Fibroblast of the aortic adventitia (primary cell): ENCODE measurements at places on chromosomes 5 and 9. TPM values are rescaled to one million over a fixed set of nuclear protein-coding genes. Genes with fewer than 3 reads are reported as not detected.

- no peak for DNase-seq
These were observed 157.3 kb downstream of the CYLC2 start for GRCh38 chr9:103152473-103152872.

GRCh38 chr5:17326600-17327037 lies 109.2 kb downstream of the BASP1 start:
- DNase-seq, result no peak

DNA sequence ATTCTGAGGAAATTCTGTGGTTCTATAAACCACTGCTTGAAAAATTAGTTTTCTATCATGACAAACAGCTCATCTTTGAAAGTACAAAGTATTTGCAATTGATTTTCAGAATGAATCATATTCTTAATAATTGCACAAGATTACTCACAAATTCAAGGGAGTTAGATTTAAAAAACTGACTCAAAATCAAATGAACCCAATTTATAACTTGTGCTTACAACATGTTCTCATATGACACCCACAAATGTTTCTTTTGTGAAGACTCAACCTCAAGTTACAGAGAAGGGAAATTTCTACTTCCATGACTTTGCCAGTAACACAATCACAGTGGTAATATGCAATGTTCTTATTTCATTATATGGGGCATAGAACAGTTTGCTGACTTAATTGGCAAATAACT lies 272.0 kb upstream of the ACTBL2 start:
- DNase-seq, result no peak

GRCh38 chr5:531749-532315 lies 7.6 kb upstream of the SLC9A3 start:
- DNase-seq, result no peak

- DNase-seq, result no peak
These were observed 5.9 kb downstream of the FAM78A start for GRCh38 chr9:131270171-131271015.

Gene C9
- total RNA-seq, result not detected in 2 replicates

GRCh38 chr5:104702212-104702611 lies 1139.6 kb upstream of the NUDT12 start:
- no peak for DNase-seq

DNA sequence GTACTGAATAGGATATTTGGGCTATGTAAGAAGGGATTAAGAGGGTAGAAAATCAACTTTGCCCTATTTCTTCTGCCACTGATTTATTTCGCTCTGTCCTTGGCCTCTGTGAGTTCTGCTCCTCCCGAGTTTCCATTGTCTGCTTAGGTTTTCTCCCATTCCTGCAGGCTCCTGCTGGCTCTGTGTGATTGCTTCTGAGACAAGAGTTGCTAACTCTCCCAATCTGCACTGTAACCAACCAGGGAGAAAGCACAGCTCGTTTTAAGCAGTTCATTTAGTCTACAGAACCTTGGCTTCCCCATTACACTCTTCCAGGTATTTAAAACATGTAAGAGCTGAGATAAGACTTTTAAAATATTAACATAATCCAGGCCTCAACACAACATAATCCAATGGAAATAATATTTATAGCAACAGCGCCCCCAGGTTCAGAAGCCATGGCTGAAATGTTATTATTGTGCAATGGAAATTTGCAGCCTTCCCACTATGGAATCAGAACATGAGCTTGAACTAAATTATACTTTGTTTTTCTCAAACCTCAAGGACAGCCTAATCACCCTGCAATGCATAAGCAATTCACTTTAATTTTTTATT lies 203.5 kb downstream of the ERCC6L2 start:
- DNase-seq, result no peak

DNA sequence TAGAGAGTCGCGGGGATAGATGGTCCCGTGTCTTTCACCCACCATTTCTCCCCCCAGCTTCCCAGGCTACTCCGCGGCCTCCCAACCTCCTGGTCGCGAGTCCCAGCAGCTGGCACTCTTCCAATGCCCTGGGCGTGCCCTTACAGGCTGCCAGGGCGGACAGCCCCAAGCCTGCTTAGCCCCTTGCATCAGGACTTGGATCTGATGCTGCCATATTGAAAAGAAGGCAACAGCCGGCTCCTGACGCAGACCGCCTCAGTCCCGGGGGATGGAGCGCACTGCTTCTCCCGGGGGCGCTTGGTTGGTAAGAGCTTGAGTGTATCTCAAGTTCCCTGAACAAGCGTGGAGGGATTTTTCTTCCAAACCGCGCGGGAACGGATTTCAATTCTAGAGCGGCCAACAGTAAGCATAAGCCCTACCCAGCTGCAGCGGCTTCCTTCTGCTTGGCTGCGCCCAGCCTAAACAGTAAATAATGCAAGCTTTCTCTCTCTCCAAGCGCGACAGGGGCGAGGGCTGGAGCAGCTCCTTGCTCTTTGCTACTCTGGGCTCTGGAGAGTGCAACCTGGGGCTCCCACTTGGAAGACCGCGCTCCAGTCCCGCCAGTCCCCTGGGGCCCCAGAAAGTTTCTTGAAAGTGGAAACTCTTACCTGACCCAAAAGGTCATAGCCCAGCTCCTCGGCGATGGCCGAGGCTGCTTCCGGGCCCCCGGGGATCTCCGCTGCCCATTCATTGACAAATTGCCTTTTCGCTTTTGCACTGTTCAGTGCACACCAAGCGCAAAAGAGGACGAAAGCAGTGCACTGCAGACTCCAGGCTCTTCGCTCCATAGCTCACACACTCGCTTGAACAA lies 607 bp downstream of the PCSK1 start:
- no peak for DNase-seq

GRCh38 chr5:178793151-178793550 lies 62.7 kb upstream of the ZNF354A start:
- no peak for DNase-seq

GRCh38 chr9:26219961-26220360 lies 541.7 kb upstream of the TUSC1 start:
- no peak for DNase-seq

Gene FRMPD1
- total RNA-seq, result not detected in 2 replicates

- no peak for DNase-seq
These were observed 30.4 kb downstream of the KCNIP1 start for GRCh38 chr5:170534177-170534576.

DNA sequence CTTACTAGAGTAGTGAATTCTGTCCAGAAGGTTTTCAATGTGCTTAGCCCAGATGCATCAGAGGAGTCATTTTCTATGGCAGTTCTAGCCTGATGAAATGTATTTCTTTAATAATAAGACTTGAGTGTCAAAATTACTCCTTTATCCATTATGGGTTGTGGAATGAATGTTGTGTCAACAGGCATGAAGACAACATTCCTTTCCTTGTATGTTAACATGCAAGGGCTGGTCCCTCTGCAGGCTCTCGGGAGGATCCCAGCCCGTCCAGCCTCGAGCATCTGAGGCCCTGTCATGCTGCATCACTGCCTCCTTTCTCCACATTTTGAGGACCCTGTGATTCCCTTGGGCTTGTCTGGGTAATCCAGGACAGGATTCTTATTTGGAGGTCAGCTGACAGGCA lies 42.9 kb upstream of the FAM120AOS start:
- peak; percentile 8 for DNase-seq

DNA sequence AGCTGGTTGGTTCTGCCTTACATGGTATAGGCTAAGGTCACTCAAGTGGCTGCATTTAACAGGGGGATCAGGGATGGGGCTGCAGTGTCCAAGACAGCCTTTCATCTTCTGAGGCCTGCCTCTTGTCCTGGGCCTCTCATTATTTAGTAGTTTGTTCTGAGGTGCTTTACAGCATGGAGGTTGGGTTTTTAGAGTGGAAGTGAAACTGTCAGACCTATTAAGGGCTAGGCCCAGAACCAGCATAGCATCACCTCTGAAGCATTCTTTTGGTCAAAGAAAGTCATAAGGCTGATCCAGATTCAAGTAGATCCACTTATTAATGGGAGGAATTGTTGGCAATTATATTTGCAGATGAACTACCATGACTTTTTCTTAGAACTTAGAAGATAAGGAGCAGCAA lies 146.0 kb upstream of the NMUR2 start:
- DNase-seq, result no peak

Gene FAM169A
- total RNA-seq, result under 0.01 and 0.16 TPM in 2 replicates

GRCh38 chr9:5917888-5918287 lies 27.2 kb downstream of the MLANA start:
- no peak for DNase-seq

DNA sequence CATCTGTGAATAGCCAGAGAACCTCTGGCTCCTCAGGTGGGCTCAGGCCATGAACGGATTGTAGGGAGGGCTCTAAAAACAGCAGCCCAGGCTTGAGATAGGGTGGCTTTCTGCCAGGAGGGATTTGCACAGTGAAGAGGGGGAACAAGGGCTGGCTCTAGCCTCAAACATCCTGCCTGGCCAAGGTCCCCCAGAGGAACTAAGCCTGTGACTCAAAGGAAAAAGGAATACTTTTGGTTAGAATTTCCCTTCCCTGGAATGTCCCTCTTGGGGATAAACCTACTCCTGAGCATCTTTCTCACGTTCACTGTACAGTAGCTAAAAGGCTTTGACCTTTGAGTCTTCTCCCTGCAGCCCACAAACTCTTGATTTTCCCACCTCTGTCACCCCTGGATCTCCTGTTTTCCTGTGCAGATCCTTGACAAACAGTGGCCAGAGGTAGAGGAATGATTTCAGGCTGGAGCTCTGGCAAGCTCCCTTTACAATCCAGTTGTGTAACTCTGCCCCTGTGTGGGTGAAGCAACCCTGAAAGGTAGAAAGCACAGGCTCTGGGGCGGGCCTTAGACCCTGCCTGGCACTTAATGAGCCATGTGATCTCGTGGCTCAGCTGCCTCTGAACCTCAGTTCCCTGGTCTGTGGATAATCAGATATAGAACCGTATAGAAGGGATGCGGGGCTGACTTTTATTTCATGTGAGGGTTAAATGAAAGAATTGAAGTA lies 17.4 kb downstream of the SEC61B start:
- peak; percentile 52 for DNase-seq

GRCh38 chr9:8390571-8390970 lies 591.0 kb upstream of the DMAC1 start:
- DNase-seq, result no peak

DNA sequence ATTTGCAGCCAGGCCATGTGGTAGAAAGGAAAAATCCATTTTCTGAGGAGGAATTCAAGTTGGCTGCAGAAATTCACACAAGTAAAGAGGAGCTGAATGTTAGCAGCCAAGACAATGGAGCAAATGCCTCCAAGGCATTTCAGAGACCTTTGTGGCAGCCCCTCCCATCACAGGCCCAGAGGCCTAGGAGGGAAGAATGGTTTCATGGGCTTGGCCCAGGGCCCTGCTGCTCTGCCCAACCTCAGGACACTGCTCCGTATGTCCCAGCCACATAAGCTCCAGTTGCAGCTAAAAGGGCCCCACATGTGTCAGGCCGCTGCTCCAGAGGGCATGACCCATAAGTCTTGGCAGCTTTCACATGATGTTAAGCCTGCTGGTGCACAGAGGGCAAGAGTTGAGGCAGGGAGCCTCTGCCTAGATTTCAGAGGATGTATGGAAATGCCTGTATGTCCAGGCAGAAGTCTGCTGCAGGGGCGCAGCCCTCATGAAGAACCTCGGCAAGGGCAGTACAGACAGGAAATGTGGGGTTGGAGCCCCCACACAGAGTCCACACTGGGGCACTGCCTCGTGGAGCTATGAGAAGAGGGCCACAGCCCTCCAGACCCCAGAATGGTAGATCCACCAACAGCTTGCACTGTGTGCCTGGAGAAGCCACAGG lies 144.2 kb upstream of the EPB41L4A start:
- no peak for DNase-seq
